Cerebellar nuclear complex (tissue), 1 donor: ENCODE measurements at places on chromosomes 1 and 21.

- no peak for DNase-seq
Measured at GRCh38 chr1:210500831-210501230, 172.1 kb downstream of the HHAT start.

GRCh38 chr1:234728740-234729139, 118.8 kb upstream of the IRF2BP2 start:
- DNase-seq, result no peak

DNA sequence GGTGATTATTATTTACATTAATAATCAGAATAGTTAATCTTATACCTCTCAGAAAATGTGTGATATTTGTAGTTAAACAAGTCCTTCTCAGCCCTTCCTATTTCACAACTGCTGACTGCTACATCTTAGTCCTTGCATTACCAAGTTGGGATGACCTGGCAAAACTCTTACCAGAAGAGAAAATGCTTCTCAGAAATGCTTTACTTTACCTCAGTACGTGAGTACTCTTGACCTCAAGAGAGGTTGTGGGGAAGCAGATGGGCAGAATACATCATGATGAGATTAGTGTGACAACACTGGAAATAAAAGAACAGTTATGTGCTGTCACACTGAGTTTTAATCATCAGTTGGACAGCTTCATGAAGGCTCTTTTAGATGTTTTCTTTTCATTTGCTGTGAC, 16.2 kb downstream of the CFAP126 start:
- no peak for DNase-seq

- no peak for DNase-seq
Measured at GRCh38 chr1:20302108-20302471, 11.4 kb downstream of the VWA5B1 start.
